SHP77 treated with DMSO at 0.1 percent for 48 hours (cell line): ENCODE measurements at places on chromosomes 4 and X.

DNA sequence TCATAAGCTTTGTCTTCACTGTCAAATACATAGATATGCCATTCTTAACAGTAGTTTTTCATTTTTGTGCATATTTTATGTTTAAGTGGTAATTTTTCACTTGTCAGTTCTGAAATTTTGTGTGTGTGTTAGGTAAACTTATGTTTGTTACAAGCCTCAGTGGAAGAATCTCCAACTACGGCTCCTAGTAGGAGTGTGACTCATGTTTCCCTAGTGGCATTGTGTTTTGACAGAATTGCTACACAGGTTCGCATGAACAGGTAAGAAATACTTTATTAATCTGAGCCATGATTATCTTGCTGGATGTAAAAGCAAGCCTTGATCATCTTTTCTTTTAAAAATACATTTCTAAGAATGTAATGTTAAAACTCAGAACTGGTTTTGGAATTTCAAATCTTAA, 94.4 kb downstream of the BLTP1 start:
- DNase-seq: no peak

DNA sequence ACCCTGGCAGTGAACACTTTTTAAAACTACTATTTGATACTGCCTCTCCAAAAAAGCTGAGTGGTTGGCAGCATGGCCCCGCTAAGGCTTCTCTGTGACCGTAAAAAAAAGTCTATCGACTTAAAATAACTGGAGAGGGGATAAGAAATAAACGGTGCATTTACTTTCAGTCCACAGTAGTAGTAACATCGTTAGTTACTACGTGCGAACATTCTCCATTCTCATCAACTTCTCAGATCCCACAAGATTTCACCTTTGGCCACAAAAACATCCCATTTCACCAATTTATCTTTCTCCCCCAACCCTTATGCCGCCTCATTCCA, 524 bp upstream of the EXOSC9 start:
- no peak for DNase-seq

GRCh38 chr4:74109870-74110605, 11.0 kb upstream of the CXCL2 start:
- DNase-seq: no peak

- DNase-seq: no peak
Measured at GRCh38 chr4:104206784-104207183, 287.9 kb downstream of the CXXC4 start.

- no peak for DNase-seq
Measured at GRCh38 chr4:121198251-121198650, 34.1 kb upstream of the TNIP3 start.

GRCh38 chrX:106263817-106264216, 95.7 kb downstream of the PWWP3B start:
- DNase-seq: no peak

DNA sequence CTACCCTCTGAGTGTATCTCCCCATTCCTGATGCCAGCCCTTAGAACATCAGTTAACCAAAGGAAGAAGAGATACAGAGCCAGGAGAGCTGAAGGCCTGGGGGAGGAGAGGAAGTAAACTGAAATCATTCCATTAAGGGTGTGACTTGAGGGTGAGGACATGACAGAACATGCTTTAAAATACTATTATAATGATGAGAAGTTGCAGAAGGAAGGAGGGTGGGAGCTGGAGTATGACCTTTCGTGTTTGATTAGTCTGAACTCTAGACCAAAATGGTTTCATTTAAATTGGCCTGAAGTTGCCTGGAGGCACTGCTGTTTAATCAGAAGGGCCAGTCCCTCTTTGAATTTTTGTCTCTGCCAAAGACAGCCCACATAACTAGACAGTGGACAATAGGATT, 11.4 kb downstream of the INTS6L start:
- DNase-seq: no peak

GRCh38 chr4:5800496-5800895, 89.5 kb downstream of the EVC start:
- DNase-seq: no peak

DNA sequence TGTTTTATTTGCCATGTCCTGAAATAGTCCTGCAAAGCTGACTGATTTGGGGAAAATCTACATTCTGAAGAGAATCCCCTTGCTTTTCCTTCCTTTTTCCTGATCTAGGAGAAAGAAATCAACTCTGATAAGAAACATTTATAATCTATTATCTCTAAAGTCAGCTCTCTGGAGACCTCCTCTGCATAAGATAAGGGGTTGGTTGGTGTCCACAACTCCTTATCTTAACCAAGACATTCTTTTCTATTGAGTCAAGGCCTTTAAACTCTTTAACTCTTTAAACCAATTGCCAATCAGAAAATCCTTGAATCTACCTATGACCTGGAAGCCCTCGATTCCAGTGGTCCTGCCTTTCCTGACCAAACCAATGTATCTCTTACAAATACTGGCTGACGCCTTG, 373.6 kb upstream of the RASGEF1B start:
- DNase-seq: no peak

GRCh38 chr4:105280338-105281123, 133.9 kb downstream of the TET2 start:
- DNase-seq: no peak

DNA sequence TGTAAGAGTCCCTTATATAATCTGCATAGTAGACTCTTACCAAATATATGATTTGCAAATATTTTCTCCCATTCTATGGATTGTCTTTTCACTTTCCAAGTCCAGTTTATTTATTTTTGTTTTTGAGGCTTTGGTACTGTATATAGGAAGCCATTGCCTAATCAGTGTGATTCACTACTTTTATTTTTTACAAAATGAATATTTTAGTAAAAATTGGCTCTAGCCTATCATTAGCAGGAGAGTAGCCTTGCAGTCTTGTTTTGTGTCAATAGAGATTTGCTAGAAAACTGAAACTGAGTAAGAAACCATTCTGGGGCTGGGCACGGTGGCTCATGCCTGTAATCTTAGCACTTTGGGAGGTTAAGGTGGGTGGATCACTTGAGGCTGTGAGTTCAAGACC, 199.9 kb upstream of the MAB21L2 start:
- no peak for DNase-seq

DNA sequence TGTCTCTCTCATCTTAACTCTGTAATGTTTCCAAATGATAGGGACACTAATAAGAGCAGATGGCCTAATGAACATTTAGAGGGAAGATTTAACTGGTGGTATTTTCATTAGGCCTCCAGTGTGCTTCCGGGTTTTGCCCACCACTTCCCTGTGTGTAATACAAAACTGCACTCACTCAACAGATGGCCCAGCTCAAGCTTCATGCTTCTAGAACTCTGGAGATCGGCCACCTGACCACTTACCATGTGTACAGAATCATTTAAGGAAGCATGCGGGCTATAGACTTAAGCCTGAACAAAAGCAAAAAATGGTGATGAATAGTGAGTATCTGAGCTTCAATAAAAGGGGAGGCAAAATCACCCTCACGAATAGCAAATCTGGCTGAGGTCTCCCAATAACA, 89.3 kb downstream of the SH2D1A start:
- DNase-seq: no peak

DNA sequence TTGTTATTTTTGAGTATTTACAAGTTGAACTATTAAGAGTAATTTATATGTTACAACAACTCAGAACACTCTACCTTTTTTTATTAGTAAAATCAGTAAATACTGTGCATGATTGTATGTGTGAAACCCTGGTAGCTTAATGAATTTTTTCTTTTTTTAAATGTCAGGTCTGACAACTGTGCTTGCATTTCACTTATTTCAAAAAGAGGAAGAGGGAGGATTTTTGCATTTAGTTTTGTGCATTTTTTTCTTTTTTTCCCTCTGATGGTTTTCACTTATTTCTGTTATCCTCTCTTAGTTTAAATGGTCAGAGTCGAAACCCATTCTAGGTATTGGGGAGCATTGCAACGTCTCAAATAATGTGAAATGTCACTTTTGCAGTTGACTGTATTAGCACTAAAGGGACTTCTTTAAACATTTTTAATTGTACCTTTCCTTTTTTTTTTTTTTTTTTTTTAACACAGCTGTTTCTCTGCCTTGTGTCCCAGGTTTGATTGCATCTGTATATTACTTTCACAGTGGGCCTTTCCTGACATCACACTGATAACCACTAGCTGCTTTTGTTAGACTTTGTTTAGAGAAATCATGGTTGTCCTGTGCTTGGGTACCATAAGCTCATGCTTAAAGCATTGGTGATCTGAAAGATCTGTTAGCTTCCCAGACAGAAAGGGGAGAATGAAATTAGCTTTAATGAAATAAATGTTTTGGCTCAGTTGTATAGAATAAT, 28.5 kb downstream of the MOB1B start:
- no peak for DNase-seq

DNA sequence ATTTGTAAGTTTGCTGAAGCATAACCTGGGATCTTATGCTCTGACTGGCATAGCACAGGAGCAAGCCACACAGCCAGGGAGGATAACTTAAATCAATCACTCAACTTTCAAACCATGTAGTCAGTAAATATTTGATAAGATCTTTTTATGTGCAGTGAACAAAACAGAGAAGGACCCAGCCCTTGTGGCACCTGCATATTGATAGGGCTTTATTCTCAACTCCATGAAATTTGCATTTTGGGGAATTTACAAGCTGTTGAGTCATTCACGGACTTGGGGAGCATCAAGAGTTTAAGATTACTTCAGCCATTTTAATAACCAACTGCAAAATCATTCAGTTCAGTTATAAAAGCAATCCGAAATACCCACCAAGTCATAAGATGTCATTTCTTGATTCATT, 122.6 kb downstream of the COMMD8 start:
- no peak for DNase-seq

DNA sequence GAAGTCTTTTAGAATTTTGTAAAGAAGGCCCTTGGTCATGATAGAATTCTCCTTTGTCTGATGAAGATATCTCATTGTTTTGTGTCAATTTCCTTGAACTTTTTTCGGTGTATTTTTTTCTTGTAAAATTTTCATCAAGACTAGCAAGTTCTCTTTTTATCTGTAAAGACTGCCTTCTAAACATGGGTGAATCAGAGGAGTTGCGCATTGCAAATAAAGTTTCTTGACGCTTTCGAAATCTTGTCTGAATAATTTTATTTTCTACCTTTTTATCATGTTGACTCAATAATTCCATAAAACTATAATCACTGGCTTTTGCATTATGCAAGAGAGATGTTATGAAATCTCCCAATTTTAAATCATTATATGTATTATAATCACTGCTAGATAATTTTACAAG, 66.2 kb downstream of the NCAPG start:
- no peak for DNase-seq

GRCh38 chr4:8019396-8020365, 80.0 kb upstream of the AFAP1 start:
- DNase-seq: no peak

DNA sequence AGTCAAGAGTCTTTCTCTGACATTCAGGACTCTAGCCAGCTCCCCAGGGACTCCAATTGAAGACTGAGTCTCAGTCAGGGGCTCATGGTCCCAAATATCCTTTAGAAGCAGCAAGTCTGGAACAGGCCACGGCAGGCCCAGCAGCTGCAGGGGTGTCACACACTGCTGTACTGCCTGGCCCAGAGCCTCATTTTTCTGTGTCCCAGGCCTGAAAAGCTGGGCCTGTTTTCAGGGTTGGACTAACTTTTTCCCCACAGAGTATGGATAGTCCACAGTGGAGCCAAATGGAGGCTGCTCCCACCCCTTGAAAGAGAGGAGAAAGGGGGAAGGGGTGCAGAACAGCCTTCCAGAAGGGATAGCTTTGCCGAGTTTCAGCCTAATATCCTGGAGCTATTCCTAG, 146.8 kb upstream of the NALF2 start:
- DNase-seq: no peak

DNA sequence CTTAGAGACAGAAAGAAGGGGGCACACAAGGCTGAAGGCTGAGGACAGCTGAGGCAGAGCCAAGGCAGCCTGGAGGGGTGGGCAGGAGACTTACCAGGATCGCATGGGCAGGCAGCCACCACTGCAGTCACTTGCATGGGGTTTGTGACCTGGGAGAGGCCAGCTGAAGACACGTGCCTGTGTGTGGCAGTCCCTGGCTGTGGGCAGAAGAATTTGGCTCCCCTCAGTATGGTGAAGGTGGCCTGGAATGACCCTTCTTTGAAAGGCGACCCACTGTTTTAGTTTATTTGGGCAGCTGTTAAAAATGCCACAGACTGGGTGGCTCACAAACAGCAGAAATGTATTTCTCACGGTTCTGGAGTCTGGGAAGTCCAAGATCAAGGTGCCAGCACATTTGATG, 22.1 kb upstream of the SLC34A2 start:
- no peak for DNase-seq

- DNase-seq: no peak
Measured at GRCh38 chr4:183540410-183541009, 35.7 kb downstream of the ING2 start.

- DNase-seq: peak; percentile 4
Measured at GRCh38 chrX:121308276-121308805, 260.9 kb downstream of the GLUD2 start.

DNA sequence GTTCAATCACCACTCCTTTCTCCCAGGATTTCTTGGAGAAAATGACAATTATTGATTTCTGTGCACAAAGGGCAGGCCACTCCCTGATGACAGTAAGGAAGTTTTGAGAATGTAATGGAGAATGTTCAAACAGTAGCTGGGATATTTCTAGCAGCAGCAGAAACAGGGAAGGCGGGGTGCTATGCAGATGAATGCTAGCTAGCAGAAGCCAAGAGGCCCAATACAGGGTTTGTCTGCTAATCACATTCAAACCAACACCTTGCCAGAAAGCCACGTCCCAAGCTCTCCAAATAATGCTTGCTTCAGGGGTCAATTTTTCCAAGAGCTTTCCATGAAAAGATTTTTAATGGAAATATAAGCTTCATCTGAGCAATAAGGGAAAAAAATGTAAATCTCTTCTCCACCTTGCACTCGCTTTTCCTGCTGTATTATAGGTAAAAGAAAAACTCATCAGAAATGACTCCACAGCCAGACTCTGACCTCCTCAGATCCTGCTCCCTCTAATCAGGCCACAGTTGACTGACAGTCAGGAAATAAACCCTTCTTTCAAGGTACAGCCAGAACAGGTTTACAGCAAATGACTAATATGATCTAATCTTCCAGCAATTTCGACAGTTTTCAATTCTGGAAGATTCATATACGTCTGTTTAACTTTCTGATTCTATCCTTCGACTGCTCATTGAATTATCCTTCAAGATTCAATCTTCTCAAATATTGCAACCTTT, 84.7 kb upstream of the PCDH19 start:
- DNase-seq: no peak

DNA sequence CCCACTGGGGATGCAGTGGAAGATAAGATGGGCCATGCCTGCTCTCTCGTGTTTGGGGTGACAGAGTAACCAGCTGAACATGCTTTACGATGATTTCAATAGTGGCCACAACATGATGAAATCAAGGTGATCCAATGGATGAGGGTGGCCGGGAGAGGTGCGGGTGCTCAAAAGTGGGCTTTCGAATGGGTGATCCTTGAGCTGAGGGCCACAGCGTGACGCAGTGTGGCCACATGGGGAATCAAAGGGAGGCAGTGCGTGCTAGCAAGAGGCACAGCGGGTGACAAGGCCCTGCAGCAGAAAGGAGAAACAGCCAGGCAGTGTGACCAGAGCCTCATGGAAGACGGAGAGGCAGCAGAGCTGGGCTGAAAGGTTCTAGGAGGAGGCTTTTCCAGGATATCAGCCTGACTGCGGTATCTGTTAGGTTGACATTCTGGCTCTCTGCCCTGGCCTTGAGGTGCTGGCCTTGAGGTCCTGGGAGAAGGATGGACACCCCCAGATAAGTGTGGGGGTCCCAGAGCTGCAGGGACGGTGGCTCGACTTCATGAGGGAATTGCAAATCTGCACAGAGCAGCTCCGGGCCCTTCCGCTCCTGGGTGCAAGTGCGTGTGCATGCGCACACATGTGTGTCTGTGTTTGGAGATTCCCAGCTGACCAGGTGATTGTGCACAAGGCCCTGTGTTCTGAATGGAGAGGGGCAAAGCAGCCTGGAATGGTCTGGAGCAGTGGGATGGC, 38.0 kb upstream of the GPR78 start:
- DNase-seq: no peak

- DNase-seq: no peak
Measured at GRCh38 chr4:128347175-128347868, 59.7 kb upstream of the PGRMC2 start.
